AG10803 (cell line): ENCODE measurements at places on chromosomes 7 and 10.

DNA sequence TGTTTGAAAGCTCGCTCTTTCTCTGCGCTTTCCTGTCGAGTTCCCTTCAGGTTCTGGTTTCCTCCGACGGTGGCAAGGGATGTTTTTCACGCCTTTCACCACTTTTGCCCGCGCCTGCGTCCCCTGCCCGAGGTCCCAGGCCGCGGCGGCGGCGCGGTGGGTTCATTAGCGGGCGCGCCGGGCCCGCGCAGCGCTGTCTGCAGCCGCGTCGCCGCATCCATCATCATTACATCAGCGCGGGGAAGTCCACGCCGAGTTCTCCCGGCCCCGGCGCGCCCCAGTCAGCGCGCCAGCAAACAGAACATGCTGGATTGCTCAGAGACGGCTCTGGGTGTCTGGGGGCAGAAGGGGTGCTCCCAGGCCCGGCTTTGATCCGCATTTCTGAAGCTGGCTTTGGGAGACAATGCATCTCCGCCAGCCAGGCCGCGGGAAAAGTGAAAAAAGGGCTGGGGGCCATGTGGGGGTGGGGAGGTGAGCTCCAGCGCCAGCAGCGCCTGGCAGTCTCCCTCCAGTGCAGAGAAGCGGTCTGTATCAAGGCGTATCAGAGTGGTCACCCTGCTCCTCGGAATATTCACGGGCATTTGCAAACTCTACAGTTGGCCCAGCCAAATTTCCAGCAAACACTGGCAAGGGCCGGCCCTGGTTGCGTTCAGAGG lies 8.9 kb downstream of the GLI3 start:
- no peak for DNase-seq

- DNase-seq = no peak
These were observed 19.9 kb downstream of the MACC1 start for GRCh38 chr7:20197125-20197748.

DNA sequence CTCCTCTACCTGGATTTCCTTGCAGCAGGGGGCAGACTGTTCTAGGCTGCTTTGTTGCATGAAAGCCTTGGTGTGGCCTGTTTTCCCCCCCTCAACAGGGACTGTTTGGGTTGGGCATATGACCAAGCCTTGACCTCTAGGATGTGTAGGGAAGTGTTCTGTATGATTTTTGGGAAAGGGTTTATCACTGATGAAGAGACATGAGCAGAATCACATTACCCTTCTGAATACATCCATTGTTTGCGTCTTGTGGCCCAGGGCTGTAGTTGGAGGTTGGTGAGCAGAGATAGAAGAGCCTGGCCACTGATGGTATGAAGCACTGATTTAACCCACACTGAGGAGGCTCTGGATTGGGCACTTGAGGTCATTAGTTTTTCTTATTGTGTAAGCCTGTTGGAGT lies 26.6 kb downstream of the ZNF12 start:
- DNase-seq = no peak

DNA sequence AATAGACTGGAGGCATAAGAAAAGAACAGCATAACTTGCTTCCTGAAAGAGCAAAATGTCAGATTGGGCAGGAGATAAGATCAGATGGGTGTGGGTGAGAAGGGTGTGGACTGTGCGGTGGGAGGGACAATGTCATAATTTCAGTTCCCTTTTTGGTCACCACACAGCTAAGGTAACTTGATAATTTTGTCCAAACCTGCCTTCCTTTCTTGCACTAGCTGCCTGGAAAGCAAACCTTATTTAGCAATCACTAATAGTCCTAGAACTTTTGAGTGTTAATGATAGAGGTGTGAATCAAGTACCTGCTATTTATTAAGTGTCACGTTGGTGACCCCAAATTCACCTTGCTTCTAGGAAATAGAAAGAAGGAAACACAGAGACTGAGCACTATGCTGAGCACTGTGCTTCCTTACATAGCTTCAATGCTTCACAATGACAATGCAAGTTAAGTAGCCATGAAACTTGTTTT lies 72.4 kb upstream of the SP4 start:
- no peak for DNase-seq

GRCh38 chr7:106129291-106129690 lies 17.2 kb upstream of the SYPL1 start:
- no peak for DNase-seq

DNA sequence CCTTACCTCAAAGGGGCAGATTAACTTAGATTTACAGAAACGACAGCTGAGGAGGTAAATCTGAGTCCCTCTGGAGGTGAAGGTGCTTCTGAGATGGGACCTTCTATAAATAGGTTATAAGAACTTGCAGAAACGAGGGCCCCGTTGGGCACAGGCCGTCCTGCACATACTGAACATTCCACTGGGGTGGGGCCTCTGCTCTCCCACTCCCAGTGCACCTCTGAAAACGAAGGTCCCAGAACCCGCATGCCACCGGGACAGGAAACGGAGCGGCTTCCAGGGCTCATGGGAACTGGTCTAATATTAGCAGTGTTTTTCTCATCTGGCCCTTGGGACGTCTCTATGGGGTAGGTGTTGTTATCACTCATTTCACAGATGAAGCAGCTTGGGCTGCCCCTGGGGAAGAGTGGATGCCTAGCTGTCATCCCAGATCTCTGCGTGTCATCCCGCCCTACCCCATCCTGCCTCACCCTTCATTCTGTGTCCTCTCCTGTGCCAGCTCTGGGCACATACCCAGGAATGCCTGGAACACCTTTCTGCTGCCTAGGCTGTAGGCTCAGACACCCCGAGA lies 19.6 kb downstream of the C10orf62 start:
- no peak for DNase-seq

DNA sequence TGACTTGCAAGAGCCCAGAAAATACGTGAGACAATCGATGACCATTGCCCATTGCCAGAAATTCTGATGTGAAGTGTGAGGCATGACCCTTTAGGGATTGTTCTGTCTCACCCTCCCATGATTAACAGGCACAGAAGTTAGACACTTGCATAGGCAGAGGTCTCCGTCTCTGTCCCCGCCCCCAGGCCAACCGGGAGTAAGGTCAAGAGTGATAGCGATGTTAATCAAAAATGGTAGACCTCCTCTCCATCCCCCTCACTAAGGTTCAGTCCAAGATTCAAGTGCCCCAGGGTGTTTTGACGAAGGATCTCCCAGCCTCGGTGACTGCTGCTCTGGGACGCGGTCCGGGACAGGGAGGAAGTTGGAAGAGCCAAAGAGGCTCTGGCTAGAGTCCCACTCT lies 22.7 kb upstream of the TRPV6 start:
- DNase-seq = no peak

DNA sequence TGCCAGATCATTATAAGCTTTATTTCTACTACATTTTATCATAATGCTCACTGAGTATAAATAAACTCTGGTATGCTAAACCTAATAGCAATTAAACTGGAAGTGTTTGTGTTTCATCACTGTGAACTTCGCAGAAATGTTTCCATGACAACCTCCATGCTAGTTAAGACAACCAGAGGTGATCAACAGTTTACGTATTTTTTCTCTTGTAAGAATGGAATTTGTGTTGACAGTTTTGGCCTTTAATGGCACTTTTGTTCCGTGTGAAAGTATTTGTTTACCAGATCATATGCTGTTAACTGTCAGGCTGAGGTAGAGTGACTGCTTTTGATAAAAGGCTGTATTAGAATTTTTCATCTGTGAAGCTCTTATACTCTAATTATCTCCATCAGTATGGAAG lies 212.1 kb upstream of the PPP1R3A start:
- DNase-seq = peak; percentile 22

DNA sequence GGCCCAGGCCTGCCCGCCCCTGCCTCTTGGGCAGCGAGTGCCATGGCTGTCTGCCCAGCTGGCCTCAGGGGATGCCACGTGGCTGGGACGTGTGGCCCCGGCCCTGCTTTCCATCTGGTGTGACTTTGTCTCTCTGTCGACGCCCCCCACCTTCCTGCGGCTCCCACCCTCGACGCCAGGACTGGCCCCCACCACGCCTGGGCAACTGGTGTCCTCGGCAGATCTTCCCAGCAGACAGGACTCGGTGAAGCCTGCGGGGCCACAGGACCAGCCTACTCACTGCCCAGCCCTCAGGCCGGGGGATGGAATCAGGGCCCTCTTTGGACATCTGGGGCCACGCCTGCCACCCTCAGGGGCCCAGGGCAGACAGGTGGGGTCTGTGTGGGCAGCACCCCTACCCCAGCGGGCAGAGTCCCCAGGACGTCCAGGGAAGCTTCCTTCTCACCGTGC lies 55.1 kb downstream of the UNCX start:
- DNase-seq = no peak

- DNase-seq = no peak
These were observed 156.2 kb upstream of the MGMT start for GRCh38 chr10:129310881-129311280.

GRCh38 chr10:55820478-55820877 lies 540.6 kb downstream of the ZWINT start:
- no peak for DNase-seq

- peak; percentile 57 for DNase-seq
These were observed 49.9 kb upstream of the SH2B2 start for GRCh38 chr7:102236592-102237287.

- DNase-seq = no peak
These were observed 51.5 kb downstream of the TCERG1L start for GRCh38 chr10:131260031-131260430.

GRCh38 chr10:110423650-110424049 lies 74.1 kb upstream of the DUSP5 start:
- DNase-seq = no peak

GRCh38 chr10:79285315-79286197 lies 61.7 kb upstream of the PPIF start:
- DNase-seq = no peak

DNA sequence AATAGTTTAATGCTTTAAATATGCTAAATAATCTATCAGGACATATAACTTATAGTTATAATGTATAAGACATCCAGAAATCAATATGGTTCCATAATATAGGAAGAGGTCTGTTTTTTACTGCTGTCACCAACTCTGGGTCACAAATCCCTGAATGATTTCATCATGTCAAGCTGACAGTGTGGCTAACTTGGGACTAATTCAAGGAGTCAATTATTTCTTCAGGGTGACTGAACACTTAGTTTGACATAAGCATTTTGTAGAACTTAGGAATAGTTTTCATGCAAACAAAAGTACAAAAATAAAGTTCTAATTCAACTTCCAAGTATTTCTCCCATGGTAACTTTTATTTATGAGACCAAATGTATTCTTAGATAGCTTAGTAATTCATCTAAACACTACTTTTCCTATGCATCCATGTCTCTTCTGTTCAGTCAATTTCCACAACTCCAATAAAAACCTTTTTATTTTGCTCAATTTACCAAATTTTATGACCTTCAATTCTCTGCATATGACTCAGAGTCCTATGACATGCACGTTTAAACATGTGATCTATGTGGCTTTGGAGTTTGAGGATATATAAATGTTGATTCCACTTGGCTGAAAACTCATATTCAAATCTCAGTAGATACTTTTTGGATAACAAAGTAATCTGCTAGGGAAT lies 40.3 kb upstream of the GNAT3 start:
- peak; percentile 33 for DNase-seq

- DNase-seq = no peak
These were observed 130.0 kb downstream of the PDE1C start for GRCh38 chr7:31940167-31940566.

DNA sequence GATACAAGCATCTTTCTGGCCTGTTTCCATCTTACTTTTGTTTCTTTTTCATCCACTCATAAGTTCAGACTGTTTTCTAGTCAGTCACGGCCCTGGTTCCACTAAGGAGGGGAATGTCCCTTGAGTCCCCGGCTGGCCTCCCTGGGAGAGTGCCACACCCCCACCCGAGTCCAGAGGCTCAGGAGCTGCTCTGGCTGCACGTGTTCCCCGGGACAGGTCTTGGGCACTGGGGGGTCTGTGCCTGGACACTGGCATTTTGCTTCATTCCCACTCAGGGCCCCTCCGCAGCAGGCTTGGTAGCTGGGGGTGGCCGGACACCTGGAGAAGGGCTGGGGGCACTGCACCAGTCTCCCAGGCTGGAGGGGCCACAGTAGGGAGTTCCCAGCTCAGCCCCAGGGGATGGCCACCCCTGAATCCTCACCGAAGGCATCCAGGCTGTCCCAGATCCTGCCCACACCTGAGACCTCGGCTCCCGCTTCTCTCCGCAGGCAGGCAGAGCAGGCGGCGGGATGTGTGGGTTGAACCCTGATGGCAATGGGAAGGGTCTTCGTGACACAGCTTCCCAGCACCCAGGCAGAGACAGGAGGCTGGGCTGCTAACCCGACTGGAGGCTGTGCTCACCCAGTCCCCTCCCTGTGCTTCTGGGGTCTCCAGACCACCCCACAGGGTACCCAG lies 92.3 kb downstream of the BMS1 start:
- no peak for DNase-seq

- peak; percentile 49 for DNase-seq
These were observed 111.1 kb upstream of the CREB5 start for GRCh38 chr7:28301148-28301641.

DNA sequence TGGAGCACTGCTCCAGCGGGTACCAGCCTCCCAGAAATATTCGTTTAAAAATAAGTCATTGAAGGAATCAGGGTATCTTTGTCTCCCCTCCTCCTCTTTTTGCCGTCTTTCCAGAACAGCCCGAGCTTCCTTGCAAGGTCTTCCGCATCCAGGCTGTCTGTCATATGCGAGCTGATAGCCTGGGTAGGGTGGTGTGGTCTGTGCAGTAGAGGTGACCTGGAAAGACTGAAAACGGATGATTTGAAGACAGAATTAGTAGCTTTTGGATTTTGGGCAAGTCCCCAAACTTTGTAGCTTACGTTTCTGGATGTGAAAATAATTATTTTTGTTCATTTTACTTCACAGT lies 480 bp downstream of the VPS50 start:
- no peak for DNase-seq

DNA sequence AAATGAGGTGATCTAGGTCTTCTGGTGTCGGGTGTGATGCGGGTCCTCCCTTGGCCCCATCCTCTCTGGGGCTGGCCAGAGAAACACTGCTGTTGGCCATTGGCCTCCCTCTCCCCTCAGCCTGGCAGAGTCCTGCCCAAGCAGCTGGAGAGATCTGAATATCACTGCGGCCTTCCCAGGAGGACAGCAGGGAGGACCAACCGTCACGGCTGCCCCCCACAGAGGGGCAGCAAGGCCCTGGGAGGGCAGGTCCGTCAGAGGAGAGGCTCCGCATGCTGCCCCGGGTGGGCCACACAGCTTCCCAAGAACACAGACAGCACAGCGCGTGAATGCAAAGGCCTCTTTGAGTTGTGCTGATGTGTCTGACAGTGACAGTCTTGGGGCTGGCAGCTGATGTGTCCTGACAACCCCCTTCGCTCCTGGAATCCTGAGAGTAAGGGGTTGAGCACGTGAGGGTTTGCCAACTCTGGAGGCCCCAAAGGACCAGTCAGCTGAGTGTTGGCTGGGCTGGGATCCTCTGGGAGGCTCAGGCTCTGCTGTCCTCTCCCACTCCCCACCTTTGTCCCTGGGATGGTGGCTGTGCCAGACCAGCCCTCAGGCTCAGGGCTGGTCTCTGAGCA lies 132.5 kb upstream of the UNC5B start:
- no peak for DNase-seq
